ENCODE measurements at places on chromosomes 2 and 18.

GRCh38 chr2:5660591-5660990 lies 31.6 kb upstream of the SOX11 start:
- no peak for DNase-seq

GRCh38 chr2:24579053-24579803 lies 88.2 kb downstream of the NCOA1 start:
- no peak for DNase-seq

DNA sequence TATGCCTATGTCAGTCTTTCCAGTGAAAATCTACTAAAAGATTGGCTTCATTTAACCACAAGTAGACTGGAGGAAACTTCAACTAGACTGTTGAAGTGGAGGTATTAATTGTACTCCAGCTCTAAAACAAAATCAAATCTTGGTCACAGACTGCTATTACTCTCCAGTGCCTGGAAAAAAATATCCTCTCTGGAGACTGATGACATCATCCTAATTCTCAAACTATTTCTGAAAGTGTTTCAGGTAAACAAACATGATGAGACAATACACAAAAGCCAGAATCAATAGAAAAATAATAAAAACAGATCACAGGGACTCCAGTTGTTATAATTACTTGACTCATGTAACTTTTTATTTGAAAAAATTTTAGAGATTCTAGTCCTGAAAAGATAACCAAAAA lies 87.7 kb upstream of the MYO3B start:
- DNase-seq = no peak

DNA sequence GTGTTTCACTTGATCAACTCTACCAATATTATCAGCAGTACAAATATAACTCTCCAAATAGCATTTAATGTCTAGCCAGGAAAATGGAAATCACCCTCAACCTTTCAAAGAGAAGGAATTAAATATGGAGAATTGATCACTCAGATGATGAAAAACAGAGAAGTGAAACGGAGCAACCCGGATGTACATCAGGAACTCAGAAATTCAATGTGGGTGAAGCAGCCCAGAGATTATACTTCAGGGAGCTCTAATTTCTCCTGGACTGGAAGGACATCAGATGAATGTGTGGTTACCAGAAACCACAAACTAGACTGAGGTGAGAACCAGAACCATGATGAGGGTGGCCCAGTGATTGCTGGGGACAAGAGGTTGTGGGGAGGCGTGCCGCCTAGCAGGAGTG lies 35.5 kb upstream of the COBLL1 start:
- DNase-seq = no peak

DNA sequence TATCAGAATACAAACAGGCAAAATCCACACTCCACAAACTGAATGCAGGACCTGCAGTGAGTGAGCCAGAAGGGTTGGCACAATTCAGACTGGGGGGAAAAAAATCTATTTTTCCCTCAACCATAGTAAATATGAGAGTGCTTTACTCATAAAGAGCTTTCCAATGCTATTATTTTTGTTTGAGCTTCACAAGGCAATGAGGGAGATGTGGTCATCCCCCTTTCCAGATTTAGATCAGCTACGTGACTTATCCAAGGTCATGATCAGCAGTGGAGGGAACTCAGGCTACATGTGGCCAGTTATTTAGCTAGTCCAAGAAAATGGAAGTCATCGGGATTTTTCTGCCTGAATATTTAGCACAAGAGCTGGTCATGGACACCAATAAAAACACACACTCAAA lies 120.4 kb upstream of the KLF7 start:
- no peak for DNase-seq

GRCh38 chr2:226772389-226773179 lies 27.0 kb downstream of the IRS1 start:
- no peak for DNase-seq

DNA sequence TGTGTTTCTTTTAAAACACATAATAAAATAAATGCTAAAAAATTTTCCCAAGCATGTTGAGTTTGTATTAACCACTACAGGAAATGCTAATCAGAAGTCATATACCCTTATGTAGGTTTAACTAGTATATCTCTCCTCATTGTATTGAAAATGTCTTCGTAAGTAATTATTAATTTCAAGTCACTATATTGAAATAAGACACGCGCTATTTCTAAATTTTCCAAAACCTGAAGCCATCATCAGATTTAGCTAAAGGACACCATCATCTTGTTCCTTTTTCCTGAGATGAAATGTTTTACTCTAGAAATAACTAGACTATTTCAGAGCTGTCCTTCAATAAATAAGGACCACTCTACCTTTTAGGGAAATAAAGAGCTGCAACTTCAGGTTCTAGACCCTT lies 78.9 kb downstream of the LPIN2 start:
- no peak for DNase-seq

DNA sequence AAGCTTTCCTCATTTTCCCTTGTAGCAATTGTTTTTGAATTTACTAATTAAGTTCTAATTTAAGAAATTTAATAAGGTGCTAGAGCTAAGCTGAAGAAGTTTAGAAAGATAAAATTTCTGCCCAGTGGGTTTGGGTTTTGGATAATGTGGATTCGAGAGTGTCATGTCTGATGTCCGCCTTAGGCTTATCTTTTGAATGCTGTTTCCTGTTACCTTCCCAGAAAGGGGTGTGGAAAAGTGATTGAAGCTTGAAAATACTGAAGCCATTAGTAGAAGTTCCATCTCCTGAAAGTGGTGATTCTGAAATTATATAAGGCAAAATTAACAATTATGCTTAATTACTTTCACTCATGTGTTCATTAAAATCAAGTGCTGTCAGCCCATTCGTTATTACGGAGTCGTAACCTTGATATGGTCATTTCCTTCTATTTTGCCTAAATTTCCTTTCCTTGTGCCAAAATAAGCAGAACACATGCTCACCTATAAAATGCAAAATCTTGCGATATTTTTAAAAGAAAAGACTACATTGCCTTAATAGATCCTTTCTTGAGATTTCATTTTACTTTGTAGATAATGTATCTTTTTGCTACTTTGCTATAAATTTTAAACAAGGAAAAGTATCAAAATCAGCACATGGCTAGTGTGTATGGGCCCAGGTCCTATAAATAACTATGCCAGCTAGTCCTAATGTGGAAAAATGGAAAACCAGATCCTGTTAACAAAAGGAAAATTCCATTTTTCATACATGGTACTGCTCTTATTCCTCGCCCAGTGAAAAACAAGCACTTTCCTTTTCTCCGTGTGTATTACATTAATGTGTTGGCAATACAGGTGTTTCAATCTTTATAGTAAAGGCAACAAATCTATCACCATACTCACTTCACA lies 97.3 kb downstream of the ICOS start:
- DNase-seq = no peak

- no peak for DNase-seq
These were observed 460.9 kb downstream of the RIT2 start for GRCh38 chr18:42654556-42654955.

DNA sequence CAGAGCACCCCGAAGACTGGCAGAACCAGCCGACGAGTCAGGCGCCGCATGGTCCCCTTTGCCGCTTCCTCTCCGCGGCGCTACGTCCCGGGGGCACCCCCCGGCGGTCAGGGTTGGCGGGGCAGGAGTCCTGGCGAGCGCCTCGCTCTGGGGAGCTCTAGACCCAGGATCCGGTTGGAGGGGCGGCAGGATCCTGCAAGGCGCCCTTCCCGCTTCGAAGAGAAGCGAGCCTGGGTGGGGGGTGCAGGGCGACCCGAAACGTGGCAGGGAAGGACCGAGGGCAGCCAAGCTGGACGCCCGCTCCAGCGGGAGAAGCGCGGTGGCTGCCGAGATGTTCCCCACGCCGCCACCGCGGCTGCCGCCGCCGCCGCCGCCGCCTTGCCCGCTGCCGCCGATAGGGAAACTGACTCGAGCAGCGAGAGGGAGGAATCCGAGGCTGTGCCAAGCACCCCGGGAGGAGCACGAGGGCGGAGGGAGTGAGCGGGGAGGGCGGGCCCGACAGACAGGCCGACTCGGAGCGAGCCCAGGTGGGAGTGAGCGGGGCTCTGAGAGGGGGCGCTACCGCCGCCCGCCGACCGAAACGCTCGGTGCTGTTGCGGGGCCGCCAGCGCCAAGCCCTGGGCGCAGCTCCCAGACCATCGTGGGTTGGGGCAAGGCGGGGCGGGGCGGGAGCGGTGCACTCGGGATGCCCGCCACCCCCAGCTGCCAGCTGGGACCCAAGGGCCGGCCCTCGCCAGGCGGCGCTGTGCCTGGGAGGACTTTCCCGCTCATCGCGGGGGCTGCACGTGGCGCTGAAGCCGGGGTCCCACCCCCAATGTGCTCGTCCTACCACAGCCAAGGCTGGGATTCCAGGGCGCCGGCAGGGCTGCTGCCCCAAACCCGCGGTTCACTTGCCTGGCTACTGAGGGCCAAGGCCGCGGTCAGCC lies at the start of gene GALNT14:
TSS of gene GALNT14 (minus strand) at position 404 of the 926 bp plus-strand sequence. CDS start at position 50, 354 bp downstream.
- peak; percentile 4 for DNase-seq

GRCh38 chr18:43662657-43663056 lies 385.4 kb upstream of the SYT4 start:
- no peak for DNase-seq

- DNase-seq = no peak
These were observed 52.5 kb upstream of the ITSN2 start for GRCh38 chr2:24412812-24413211.

DNA sequence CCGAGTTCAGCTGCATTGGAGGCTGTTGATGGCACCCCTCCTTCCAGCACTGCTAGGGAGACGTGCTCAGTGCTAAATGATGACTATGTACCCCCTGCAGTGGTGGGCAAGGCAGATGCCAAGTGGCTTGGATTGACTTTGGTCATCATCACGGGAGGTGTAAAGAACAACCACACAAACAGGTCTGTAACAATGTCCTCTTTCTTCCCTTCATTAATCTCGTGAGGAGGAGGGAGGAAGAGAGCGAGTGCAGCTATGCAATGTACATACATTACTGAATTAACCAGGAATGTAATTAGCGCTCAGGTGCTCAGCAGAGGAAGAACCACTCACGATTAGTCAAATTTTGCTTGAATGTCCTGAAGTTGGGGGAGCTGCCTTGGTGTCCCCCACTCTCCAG lies 173.9 kb upstream of the SKOR2 start:
- DNase-seq = no peak

DNA sequence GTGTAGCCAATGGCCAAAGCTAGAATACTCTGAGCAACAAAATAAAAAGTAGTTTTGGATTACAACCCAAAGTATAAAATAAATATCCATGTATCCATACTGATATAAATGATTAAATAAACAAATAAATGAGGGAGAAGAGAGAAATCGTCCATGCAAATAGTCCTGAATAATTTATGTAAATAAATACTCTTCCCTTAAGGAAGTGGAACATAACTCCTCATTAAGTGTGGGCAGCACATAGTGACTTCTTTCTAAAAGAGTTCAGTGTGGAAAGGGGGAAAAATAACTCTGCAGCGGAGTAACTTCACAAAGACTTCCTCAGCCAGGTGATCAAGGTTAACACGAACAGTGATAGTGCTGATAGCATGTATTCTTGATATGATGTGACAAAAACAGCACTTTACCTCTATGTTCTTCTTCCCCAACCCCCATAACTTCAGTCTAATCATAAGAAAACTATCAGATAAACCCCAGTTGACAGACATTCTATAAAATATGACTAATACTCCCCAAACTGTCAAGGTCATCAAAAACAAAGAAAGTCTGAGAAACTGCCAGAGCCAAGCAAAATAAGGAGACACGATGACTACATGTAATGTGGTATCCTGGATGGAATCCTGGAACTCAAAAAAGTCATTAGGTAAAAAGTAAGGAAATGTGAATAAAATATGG lies 30.7 kb downstream of the METTL8 start:
- no peak for DNase-seq

GRCh38 chr18:63881851-63882250 lies 5.7 kb upstream of the SERPINB2 start:
- no peak for DNase-seq

DNA sequence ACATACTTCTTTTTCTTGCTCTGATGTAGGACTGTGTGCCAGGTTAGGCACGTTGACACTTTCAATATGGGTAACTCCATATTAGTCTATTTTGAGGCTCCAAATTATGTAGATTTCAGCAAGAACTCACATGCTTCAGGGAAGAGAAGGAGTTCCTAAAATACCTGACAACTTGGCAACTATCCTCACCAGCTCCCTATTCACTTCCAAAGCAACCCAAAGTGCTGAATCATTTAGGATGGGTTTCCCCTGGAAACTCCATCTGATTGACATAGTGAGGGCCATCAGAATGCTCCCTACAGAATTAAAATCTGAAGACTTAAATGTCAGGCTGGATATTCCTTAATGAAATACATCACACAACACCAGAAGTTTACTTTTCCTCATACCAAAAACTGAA lies 32.5 kb upstream of the NFU1 start:
- DNase-seq = no peak

- no peak for DNase-seq
These were observed 130.6 kb upstream of the MC4R start for GRCh38 chr18:60503199-60503598.

- DNase-seq = no peak
These were observed 216.9 kb downstream of the SRBD1 start for GRCh38 chr2:45394216-45394615.

DNA sequence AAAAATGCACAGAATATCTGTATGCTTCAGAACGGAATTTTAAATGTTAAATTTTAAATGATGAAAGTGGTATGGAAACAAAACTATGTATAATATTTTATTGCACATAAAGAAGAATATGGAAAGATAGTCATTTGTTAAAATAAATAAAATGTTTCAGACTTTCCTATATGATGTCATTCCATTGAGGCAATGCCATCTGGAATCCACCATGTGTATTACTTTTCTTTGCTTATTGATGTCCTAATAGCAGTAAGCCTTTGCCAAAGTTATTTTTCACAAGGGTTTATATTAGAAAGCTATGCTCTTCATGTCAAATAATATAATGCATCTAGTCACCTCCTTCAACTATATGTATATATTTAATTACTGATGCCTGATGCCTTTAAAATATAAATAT lies 601.6 kb upstream of the PKDCC start:
- DNase-seq = no peak

- DNase-seq = no peak
These were observed 774.1 kb downstream of the METTL4 start for GRCh38 chr18:1797235-1797634.

- DNase-seq = no peak
These were observed 43.0 kb upstream of the GLI2 start for GRCh38 chr2:120692691-120693090.

GRCh38 chr2:88199912-88200682 lies 30.0 kb downstream of the THNSL2 start:
- DNase-seq = no peak

DNA sequence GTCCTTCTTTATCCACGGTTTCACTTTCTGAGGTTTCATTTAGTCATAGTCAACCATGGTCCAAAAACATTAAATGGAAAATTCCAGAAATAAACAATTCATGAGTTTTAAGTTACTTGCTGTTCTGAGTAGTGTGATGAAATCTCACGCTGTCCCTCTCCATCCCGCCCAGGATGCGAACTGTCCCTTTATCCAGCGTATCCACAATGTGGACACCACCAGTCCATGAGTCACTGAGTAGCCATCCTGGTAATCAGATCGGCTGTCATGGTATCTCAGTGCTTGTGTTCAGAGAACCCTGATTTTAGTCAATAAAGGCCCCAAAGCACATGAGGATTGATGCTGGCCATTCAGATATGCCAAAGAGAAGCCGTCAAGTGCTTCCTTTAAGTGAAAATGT lies 3.7 kb downstream of the SP140L start:
- DNase-seq = no peak

All from stimulated activated CD4-positive, alpha-beta T cell treated with anti-CD3 and anti-CD28 coated beads, Interleukin-1b, Interleukin-23, amount 100 ng/mL, for 1 hour (primary cell).